ENCODE measurements at places on chromosomes 16 and 17.

GRCh38 chr17:72128039-72128438 lies 7.2 kb downstream of the SOX9 start:
- DNase-seq, result no peak

- no peak for DNase-seq
These were observed 144.8 kb upstream of the RPH3AL start for GRCh38 chr17:497241-498034.

DNA sequence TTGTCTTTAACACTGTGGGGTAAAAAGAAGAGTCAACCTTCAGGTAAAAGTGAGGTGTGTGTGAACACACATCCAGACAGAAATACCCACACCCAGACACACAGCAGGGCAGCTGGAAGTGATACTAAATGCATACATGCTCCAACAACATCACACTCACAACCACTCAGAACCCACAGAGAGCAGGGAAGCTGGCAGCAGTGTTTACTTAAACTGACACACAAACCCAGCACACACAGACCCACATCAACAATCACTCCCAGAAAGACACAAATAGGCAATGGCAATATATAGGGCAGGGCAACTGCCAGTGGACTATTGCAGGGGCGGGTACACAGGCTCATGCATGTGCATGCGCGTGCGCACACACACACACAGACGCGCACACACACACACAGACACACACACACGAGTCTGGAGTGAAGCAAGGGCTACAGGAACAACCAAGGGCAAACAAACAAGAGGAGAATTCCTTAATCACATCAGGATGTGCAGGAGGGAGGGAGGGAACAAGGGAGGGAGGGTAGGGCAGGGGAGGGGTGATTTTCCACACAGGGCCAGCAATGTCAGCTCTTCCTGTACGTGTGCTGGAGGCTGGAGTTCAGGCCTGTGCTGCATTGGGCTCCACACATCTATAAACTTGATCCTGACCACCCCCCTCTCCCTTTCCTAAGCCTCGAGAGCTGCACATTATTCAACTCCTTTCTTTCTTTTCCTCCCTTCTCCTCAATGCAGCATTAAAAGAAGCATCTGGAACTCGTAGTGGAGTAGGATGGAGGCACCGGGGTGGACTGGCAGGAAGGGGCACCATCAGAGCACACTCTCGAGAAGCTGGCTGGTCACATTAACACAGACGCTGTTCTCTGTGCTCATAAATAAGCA lies 30.1 kb downstream of the HIC1 start:
- no peak for DNase-seq

DNA sequence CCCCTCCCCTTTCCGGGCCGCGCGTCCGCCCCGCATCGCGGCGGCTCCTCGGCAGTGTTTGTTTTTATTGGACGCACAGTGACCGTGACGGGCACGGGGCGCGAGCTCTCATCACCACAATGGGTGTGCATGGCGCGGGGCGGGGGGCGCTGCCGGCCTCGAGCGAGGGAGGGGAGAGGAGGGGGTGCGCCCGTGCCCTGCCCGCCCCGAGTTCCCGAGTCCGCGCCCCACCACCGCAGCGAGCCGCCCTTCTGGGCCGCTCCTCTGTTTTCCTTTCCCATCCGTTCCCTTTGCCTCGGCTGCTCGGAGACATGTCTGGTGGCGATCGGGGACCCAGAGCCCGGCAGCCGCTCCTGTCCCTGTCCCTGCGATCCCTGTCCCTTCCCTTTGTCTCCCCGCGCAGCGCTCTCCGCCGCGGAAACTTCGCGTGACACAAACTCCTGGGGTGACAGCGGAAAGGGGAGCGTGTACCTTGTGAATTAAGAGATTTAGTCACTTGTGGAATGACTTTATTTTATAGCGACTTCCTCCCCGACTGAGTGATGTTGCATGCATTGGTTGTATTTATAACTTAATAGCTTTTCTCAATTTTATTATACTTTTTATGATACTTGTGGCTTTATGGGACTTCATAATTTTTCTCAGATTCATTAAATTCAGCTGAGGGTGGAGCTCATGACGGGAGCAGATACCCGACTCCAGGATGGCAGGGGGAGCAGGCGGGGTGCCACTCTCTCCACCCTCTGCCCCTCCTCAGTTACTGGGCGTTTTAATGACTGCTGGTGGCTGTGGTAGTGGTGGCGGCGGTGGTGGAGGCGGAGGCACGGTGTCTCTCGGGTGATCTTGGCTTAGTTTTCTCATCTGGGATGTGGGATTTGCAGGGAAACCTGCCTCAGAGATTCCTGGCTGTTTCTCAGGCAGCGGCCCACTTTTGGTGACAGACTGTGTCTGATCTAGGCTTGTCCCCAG lies 40.8 kb downstream of the MRM1 start:
- no peak for DNase-seq

DNA sequence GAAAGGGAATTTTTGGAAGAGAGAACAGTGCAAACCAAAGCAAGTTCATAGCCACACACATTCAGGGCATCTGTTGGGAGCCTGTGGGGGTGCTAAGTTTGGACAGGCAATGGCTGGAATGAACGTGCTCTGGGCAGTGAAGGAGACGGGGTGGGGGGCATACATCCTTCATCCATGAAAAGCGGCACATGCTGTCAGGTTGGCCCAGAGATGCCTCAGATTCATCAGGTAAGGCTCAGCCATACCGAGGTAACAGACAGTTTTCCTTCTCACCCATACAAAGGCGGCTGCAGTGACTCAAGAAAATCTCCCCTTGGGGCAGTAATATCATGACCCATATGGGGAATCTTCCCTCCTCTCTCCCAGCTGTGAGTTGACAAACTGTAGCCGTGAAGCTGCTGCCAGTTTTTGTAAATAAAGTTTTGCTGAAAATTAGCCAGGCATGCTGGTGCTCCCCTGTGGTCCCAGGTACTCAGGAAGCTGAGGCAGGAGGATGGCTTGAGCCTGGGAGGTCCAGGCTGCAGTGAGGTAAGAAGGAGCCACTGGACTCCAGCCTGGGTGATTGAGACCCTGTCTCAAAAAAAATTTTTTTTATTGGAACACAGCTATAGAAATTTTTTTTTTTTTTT lies 9.2 kb upstream of the UBALD2 start:
- no peak for DNase-seq

DNA sequence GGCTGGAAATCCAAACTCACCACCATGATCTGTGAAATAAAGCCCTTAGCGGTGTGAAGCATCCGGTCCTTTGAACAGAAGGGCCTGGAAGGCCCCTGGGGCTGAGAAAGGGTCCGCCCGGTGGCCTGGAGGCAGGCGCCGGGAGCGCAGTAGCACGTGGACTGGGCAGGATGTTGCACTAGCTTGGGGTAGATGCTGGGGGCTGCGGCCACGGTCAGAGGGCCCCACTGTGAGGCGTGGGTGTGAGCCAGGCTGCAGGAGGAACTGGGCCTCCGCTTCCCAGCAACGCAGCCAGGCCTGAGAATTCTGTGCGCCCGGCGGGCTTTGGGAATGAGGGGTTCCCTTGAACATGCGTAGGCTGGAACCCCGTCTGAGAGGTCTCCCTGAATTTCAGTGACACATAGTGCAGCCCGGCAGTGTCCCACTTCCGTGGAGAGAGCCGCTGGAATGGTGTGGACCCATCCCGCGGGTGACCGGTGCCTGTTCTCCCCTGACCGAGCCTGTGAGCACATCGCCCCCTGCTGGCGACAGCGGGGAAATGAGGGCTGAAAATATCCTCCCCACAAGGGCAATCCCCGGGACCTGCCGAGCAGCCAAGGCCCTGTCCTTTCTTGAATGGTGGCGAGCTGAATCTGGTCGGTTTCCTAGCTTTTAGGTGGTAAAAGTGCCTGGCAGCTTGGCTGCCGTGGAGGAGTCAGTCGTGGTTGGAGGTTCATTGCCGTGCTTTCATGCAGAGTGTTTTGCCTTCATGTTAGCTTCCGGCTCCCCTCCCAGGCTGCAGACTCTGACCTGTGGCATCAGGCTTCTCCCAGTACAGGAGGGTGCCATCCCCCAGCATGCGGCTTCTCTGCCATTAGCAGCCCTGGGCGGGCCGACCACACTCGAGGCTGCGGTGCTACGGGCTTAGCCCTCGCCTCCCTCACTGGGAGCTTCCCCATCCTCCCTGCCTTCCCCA lies 43.8 kb downstream of the DNAJA2 start:
- peak; percentile 64 for DNase-seq

- DNase-seq, result no peak
These were observed 31.4 kb upstream of the ADCY7 start for GRCh38 chr16:50234771-50235556.

DNA sequence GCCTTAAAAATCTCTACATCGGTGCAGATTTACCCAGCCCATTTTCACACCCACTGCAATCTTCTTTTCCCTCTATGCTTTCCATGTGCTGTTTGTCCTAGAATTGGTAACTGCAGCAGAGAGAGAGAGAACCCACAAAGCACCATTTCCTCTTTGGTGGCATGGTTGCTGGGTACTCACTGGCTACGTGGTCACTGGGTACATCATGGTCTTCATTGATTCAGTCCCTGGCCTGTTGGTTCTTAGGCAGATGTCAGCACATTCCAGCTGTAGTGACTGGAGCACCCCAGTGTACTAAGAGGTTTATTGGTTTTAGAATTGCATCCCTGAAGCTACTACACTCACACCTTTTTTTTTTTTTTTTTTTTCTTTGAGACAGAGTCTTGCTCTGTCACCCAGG lies 156.1 kb upstream of the CACNG5 start:
- DNase-seq, result no peak

DNA sequence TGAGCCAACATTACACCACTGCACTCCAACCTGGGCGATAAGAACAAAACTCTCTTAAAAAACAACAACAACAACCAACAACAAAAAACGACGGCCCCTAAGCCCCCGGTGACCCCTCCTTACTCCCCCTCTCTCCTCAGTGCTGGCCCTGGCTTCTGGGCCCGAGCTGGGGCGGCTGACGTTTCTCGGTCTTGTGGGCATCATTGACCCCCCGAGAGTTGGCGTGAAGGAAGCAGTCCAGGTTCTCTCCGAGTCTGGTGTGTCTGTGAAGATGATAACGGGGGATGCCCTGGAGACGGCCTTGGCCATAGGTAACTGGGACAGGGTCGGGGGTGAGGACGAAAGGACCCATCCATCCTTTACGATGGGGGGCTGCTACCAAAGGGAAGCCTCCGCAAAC lies 52.7 kb downstream of the MEAK7 start:
- DNase-seq, result no peak

- no peak for DNase-seq
These were observed 9.0 kb upstream of the CDH3 start for GRCh38 chr16:68636064-68636560.

GRCh38 chr17:81713556-81714411 lies 1.7 kb downstream of the SLC25A10 start:
- no peak for DNase-seq

DNA sequence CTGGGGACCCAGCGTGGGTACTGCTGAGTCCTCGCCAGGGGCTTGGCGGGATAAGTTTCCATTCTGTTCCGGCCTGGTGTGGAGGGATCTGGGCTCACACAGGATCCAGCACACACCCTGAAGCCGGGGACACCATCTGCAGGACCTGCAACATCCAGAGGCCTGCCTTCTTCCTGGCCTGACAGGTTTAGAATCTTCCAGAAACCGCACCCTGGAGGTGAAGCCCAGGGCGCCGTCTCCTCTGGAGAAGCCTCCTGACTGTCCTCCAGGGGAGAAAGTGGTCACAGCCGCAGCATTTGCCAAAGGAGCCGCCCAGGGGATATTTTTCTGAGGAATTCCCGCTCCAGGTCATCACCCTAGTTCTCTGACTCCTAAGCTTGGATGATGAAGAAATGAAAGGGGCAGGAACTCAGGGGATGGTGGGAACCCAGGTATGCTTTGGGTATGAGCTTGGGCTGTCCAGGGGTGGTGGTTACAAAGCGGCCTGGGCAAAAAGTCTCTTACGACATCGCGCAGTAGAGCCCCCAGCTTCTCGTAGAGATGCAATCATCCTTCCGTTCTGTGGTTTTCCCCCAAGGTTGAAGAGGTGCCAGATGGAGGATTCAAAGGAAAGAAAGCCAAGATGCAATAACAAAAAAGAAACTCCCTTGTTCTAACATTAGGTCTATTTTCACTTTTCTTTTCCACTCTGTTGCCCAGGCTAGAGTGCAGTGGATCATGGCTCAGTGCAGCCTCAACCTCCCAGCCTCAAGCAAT lies 9.1 kb upstream of the CRISPLD2 start:
- DNase-seq, result peak; percentile 34

DNA sequence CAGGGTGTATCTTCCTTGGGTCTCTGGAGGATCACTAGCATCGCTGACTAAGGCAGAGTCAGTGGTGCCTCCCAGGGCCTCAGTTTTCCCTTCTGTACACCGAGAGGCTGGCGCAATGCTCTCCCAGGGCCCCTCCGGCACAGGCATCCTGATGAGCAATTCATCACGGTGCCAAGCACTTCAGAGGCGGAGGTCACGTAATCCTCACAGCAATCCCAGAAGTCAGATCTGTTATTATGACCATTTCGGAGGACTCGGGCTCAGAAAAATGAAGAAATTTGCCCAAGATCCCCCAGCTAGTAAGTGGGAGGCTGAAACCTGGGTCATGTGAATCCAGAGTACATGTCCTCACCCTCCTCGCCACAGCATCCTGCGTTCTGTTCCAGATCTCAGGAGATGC lies 46.5 kb downstream of the AIPL1 start:
- no peak for DNase-seq

DNA sequence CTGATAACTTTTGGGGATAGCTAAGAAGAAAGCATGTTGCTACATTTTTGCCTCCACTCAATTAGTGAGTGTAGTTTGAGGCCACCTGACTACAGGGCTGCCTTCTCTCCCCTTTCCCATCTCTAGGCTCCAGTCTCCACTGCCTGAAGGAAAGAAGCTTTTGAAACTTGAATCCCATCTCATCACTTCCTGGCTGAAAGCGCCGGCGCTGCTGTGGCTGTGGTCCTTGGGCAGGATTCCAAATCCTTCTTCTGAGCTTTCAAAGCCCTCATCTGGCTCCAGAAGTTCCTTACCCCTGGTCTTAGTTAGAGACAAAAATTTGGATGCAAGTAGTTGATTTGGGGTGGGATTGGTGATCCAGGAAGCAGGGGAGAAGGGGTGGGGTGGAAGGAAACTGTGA lies 119.4 kb downstream of the FOXL1 start:
- DNase-seq, result no peak

DNA sequence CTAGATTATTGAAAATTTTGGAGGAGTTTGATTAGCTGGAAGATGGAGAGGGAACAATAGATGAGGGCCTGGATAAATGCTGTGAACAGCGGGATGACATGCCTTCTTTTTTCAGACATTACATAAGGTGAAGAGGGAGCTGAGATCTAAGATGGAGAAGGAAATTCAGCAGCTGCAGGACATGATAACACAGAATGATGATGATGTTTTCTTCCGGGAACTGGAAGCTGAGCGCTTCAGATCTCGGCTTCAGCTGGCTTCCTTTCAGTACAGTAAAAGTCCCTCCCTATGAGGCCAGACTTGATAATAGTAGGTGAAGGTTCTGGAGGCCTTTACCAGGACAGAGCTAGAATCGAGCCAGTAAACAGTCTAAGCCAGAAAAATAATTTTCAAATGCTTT lies 30.7 kb downstream of the CEP95 start:
- no peak for DNase-seq

DNA sequence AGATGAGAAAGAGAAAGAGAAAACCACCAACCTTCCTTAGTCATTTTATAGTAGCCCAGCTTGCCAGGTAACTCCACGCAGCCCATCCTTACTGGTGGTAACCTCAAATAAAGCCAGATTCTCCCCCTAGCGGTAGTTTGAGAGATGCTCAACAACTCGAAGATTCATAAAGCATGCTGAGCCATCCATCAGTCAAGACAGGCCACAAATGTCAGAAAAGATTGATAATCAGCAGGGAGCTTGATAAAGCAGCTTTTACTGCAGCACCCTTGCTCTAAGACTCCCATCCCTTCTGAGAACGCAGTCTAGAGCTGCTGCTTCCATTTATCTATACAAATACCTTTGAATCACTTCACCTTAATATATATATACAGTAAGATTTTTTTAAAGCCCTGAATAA lies 451.5 kb upstream of the HSBP1 start:
- peak; percentile 0 for DNase-seq

GRCh38 chr16:88929091-88929445 lies 47.9 kb downstream of the CBFA2T3 start:
- no peak for DNase-seq
